ENCODE measurements at places on chromosomes 3 and 15. TPM values are rescaled to one million over a fixed set of nuclear protein-coding genes. Genes with fewer than 3 reads are reported as not detected.

RBM5 gene
- 225 TPM for total RNA-seq

NR2E3 gene
- not detected for total RNA-seq

- DNase-seq: no peak
Measured at GRCh38 chr15:54149115-54149531, 170.9 kb downstream of the UNC13C start.

DNA sequence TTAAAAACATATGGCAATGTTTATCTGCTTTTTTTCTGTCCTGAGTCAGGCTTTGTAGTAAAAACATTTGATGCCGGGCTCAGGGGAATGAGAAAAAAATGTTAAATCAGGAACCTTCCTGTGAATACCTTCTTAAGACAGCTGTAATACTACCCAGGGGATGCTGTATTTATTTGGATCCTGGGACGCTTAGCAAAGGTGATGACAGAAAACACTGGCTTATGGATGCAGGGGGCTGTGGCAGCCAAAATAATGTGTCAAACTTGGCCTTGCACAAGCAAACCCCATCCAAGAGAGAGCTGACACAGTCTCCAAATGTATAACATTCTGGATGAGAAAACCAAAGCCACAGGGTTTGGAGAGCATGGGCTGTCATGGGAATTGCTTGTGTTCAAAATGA, 438.2 kb upstream of the PROK2 start:
- no peak for DNase-seq

DNA sequence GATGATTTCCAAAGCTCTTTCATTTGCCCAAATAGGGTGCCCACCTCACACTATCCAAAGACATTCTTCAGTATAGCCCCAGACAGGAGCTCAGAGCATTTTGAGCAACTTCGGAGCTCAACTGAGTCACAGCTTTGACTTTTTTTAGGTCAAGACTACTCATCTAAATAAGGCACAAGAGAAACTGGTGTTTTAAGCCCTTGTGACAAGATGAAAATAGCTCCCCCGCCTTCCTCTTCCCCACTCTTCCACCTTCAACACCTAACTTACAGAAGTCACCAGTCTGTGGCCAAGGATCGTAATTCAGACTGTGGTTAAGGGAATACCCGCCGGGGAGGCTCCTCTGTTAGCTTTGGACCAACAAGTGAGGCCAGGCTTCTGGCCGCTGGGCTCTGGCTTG, 60.4 kb upstream of the CA12 start:
- no peak for DNase-seq

GRCh38 chr3:32934150-32934742, 17.2 kb upstream of the CCR4 start:
- no peak for DNase-seq
